Activated CD4-positive, alpha-beta T cell treated with anti-CD3 and anti-CD28 coated beads, Interleukin-2, Interleukin-6, amounts not matched to agents 100 ng/mL and 50 ng/mL, durations not matched to agents 16 hours and 8 hours (primary cell): ENCODE measurements at places on chromosomes 6 and 20.

DNA sequence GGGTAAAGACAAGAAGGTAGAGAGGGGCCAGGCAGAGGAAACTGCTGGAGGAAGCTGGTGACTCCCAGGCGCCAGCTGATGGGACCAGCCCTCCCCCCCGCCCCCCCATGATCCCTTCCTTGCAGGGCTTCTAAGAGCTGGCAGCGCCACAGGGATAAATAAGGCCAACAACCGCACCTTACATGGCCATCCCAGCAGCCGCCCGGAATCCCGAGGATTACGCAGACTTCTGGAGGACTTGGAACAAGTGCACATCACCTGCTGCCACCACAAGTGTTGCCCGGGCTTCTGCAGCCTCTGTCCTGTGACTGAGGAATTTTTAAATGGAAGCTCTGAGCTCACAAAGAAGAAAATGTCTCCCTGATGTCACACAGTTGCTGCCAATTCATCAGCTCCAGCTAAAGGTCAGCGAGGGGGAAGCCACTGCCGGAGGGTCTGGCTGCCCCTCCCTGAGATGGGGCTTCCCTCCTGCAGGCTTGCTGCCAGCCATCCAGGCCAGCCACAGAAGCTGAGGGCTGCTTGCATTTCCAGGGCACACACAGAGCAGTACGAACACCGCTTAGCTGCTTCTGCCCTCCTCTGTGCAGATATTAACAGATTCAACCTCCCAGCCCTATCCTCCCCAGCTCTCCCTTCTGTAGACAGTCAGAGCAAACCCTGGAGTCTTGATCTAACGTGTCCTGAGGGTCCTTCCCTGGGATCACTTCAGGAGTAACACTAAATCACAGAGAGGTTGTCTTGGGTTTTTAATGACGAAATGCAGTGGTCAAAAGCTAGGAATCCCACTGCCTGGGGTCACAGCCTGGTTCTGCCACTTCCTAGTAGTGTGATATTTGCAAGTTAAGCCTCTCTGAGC is 38.6 kb upstream of the PIM1 start:
- no peak for DNase-seq

- DNase-seq = no peak
These were observed 478.3 kb downstream of the FRK start for GRCh38 chr6:115582386-115582785.

DNA sequence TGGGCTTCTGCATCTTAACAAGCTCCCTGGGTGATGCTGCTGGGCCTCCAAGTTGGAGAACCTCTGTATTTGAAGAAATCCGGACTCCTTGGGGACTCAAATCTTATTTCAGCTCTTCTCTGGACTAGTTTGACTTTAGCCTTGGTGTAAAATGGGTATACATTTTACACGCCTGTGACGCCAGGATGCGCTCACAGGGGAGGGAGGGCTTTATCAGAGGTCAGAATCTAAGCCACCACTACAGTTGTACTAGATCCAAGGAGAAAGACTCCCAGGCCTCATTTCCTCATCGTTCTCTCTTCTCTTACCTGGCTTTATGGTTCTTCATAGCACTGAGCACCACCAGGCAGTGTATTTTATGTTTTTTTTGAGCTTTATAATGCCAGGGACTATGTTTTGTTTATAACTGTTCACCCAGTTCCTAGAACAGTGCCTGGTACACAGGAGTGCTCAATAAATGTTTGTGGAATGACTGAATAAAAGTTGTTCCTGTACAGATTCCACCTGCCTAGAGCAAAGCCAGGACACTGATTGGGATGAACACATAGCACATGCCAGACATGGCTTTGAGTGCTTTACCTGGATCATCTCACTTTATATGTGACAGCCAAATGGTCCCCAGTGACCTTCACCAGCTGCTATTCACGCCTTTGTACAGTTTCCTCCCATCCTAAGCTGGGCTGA is 5.1 kb upstream of the RBCK1 start:
- no peak for DNase-seq

DNA sequence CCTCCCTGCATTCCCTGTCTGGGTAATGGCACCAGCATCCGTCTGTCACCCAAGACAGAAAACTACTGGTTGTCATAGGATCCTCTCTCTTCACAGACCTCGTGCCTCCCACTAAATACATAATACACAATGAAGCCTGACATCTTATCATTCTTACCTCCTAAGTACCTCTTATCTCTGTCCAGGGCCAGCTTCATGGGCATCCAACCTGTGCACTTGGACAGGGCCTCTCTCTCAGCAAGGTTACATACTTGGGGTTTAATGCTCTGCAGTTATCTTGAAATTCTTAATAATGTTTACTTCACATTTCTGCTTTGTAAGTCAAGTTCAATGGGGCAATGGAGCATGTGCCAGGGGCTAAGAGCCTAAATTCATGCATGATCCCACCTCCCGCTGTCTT is 30.8 kb upstream of the KLHL31 start:
- DNase-seq = no peak

- DNase-seq = peak; percentile 97
These were observed 871 bp upstream of the ZFAND3 start for GRCh38 chr6:37818536-37819176.

- no peak for DNase-seq
These were observed 203.8 kb downstream of the MYLK4 start for GRCh38 chr6:2546901-2547300.

- no peak for DNase-seq
These were observed 3.8 kb downstream of the RIN2 start for GRCh38 chr20:19761841-19762240.

GRCh38 chr6:11039040-11039439 is 5.1 kb downstream of the ELOVL2 start:
- DNase-seq = no peak

GRCh38 chr6:40630051-40630450 is 42.9 kb upstream of the LRFN2 start:
- DNase-seq = no peak

DNA sequence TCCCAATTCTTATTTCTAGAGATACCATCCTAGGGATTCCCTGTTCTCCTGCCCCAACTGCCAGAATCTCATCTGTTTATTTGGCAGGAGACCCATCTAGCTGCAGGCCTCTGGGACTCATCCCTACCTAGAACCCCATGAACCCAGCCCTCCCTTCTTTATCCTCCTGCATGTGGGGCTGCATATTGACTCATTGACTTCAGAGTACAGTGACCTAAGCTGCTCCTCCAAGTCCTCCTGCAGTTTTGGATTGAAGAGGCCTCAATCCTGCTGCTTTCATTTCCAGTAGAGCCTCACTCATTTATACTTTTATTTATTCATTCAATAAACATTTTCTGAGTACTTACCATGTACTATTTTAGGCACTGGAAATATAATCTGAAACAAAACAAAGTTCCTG is 11.6 kb downstream of the TMEM200A start:
- DNase-seq = no peak

- DNase-seq = peak; percentile 43
These were observed 6.7 kb downstream of the TCEA2 start for GRCh38 chr20:64069614-64070243.

DNA sequence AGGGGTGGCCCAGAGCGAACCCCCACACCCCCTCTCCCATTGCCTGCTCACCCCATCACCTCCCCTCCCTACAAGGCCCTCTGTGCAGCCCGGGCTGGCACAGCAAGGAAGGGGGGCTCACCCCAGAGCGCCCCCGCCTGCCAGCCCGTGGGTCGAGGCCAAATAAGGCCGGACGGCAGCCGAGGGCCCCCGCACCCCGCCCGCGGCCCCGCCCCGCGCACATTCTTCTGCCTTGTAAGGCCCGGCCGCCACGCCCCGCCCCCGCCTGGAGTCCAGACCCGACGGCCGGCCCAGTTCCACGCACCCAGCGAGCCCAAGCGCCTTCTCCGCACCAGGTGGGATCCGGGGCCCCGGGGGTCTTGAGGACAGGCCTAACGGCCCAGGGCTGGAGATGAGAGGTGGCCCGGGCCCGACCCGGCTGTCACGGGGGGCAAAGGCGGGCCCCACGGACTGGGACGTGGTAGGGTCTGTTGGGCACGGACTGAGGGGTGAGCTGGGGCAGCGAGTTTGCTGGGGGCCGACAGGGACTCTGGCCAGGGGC is at the start of gene MYL9:
Gene MYL9 (plus strand): TSS at position 293 of the 541 bp plus-strand sequence. CDS start 3,366 bp downstream, outside the sequence.
- no peak for DNase-seq

DNA sequence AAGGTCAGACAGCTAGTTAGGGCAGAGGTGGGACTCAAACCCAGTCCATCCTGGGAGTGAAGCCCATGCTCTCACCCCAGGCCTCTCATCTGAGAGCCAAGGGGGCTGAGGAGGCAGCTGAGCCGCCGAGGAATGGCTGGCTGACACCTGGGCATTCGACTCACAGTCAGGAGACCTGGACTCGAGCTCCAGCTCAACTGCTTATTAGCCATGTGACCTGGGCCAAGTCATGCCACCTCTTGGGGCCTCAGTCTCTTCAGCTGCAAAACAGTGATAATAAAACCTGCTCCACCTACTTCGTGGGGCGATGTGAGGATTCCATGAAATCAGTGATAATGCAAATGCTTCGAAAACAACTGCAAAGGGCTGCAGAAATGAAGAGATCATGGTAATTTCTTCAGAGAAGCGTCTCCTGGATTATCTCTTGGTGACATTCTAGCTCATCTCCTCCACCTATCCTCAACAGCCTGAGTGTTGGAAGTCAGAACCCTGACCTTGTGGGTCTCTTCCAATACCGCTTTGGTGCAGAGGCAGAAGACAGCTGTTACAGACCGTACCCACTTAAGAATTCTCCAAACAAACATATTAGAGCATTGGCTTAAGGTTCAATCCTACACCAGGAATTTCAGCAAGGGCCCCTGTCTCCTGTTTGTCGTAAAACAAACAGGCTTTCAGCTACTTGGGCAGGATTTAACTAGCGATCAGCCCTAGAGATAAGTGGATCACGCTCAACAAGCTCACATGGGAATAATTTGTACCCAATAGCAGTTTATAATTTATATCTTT is 60.0 kb upstream of the PIM1 start:
- DNase-seq = peak; percentile 37
